CMK (cell line): ENCODE measurements at places on chromosomes 1 and 21.

- DNase-seq = no peak
These were observed 28.3 kb downstream of the ROR1 start for GRCh38 chr1:63802109-63802508.

DNA sequence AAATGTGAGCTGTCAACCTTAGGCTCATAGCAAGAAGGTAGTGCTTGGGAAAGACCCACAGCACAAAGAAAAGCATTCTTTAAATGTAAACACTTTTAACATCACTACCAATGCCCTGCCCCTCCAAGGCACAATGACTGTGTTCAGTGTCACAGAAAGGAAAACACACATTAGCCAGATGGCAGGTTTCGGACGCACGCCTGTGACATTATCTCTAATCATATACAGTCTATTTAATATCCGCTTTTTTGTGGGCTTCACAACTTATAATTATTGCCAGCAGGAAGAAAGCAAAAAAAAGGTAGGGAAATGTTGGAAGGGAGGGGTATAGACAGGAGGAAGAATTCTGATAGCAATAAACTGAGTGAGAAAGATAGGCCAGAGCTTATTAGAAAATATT is 112.4 kb upstream of the BEND5 start:
- DNase-seq = no peak

GRCh38 chr1:54794451-54795355 is 6.4 kb downstream of the TTC22 start:
- DNase-seq = no peak

GRCh38 chr1:112496290-112496689 is 12.5 kb upstream of the WNT2B start:
- no peak for DNase-seq

DNA sequence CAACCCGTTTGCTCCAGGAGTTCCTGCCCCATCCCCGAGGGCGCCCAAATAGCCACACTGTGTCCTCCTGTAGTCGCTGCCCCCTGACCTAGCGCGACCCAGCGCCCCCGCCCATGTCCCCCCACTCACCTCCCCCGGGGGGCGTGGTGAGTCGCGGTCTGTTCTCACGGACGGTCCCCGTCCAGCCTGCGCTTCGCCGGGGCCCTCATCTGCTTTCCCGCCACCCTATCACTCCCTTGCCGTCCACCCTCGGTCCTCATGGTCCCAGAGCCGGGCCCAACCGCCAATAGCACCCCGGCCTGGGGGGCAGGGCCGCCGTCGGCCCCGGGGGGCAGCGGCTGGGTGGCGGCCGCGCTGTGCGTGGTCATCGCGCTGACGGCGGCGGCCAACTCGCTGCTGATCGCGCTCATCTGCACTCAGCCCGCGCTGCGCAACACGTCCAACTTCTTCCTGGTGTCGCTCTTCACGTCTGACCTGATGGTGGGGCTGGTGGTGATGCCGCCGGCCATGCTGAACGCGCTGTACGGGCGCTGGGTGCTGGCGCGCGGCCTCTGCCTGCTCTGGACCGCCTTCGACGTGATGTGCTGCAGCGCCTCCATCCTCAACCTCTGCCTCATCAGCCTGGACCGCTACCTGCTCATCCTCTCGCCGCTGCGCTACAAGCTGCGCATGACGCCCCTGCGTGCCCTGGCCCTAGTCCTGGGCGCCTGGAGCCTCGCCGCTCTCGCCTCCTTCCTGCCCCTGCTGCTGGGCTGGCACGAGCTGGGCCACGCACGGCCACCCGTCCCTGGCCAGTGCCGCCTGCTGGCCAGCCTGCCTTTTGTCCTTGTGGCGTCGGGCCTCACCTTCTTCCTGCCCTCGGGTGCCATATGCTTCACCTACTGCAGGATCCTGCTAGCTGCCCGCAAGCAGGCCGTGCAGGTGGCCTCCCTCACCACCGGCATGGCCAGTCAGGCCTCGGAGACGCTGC is 1.1 kb downstream of the HTR6 start:
- no peak for DNase-seq

- no peak for DNase-seq
These were observed 334.2 kb downstream of the NTNG1 start for GRCh38 chr1:107474877-107475612.

GRCh38 chr1:73756817-73757216 is 441.2 kb downstream of the LRRIQ3 start:
- DNase-seq = no peak

- DNase-seq = no peak
These were observed 110.2 kb downstream of the NTNG1 start for GRCh38 chr1:107251083-107251482.

DNA sequence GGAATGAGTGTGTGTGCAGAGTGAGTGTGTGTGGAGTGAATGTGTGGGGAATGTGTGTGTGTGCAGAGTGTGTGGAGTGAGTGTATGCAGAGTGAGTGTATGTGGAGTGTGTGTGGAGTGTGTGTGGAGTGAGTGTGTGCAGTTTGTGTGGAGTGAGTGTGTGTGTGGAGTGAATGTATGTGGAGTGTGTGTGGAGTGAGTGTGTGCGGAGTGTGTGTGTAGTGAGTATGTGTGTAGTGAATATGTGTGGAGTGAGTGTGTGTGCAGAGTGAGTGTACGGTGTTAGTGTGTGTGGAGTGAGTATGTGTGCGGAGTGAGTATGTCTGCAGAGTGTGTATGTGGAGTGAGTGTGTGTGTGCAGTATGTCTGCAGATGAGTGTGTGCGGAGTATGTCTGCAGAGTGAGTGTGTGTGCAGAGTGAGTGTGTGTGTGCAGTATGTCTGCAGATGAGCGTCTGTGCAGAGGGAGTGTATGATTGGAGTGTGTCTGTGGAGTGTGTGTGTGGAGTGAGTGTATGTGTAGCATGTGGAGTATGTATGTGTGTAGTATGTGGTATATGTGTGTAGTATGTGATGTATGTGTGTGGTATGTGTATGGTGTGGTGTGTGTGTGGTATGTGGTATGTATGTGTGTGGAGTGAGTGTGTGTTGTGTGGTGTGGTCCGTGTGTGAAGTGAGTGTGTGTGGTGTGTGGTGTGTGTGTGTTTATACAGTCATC is 59.7 kb upstream of the CLDN14 start:
- DNase-seq = no peak

DNA sequence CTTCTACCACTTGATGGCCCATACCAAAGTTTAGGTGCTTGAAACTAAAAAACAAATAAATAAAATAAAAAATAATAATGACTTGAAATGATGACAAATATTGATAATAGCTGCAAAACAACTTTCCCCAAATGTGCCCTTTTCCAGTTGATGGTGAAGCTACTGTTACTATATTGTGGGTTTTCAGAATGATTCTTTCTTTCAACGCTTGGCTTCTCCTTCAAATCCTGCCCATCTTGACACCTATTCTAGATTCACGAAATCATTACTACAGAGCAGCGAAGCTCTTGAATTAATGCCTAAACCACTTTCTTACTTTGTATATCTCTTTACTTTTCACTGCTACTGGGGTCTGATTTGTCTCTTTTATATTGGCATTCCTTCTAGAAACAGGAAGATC is 9.2 kb upstream of the C1orf141 start:
- no peak for DNase-seq

DNA sequence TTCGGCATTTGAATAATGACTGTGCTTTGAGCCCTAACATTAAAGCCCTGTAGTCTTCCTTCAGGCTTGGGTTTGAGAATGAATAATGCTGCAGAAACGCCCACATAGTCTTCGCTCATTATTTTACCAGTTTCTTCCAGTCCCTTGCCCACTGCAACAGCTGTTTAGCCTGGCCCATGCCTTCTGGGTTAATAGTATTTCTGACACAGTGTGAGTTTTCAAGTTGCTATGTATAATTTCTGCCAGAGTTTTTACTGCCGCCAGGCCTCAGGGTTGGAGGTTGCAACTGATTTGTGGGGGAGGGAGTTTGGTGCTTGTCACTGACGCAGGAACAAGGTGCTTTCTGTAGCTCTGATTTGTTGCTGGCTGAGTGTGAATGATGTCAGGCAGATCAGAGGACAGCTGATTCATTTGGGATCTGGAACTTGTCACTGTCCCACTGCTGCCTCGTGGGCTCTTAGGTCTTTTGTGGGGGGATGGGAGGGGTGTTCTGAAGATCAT is 109.8 kb downstream of the MAST2 start:
- no peak for DNase-seq

DNA sequence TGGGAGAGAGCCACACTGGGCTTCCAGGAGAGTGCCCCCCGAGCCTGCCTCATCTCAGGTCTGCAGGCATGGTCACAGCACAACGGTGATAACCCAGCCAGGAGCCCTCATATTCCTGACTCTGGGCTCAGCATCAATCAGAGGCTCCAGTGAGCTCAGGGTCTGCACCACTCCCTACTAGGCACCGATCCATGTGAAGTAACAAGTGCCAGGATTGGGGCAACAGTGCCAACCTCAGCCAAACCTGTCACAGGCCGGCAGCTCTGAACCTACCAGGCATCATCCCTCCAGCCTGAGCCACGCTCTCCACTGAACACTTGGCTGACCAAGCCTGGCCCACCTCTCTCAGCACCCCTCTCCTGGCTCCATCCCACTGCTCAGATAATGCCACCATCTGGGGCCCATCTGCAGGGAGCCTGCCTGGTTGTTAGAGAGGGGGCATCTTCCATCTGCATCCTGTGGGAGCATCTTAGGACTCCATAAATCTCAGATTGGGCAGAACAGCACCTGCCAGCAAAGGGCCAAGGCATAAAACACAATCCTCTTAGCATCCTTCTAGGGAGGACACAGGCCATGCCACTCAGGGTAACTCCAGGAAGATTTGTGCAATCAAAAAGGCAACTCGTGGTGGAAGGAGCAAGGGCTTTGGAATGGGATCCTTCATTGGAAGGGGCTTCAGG is 213.7 kb upstream of the CSF3R start:
- no peak for DNase-seq

GRCh38 chr1:25341746-25342145 is 3.6 kb downstream of the TMEM50A start:
- no peak for DNase-seq

DNA sequence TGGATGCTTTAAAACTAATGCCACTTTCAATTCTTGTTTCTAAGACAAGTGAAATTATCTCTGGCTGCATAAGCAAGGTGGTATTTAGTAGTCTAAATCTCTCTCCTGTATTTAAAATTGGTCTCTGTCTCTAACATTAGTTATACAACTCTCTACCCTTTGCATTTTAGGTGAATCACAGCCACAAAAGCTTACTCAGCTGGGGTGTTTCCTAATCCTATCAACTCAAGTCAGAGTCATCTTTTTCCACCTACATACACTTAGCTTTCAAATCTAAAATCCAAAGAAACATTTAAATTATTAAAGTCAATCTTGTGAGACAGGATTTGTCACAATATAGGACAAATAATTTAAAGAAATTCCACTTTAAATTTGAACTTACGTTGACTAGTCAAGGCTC is 255.1 kb upstream of the CXADR start:
- DNase-seq = no peak

DNA sequence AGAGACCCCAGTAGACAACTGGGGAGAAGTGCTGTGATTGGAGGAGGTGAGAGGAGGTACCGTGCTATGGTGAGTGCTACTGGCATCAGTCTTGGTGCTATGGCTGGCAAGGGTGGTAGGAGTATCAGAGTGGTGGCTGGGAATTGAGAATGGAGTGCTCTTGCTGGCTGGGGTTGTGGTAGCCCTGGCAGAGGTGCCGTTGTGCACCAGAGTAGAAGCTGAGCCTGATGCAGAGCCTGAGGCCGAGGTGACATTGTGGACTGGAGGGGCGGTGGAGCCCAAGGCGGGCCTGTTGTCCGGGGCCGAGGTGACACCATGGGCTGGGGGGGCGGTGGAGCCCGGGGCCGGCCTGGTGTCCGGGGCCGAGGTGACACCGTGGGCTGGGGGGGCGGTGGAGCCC is 14.6 kb downstream of the TRIM46 start:
- no peak for DNase-seq

DNA sequence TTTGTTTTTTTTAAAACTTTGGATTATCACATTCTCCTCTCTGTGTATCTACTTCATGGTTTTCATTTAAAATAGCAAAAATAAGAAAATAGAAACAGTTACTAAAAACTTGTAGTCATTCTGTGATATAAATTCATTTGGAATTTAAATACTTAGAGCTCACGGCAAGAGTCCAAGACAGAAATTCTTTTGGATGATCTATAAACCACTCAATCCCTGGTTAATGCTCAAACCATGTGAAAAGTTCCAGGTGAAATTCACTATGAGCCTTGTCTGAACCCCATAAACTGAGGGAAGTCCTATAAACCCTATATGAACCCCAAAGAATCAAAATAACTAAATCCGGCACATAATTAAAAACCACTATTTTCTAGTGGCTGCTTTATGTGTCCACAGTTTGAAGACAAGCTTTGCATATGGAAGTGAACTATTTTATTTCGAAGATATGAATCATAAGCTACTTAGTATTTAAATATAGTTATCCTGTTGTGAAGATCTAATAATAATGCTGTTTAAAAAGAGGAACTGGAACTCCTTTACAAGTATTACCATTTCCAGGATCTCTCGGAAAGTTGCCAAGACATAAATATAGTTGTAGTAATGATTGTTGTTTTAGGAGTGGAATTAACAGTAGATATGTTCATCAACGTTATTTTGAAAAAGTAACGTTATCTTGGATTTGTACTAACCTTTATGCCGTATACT is 163.5 kb downstream of the NFIA start:
- no peak for DNase-seq

DNA sequence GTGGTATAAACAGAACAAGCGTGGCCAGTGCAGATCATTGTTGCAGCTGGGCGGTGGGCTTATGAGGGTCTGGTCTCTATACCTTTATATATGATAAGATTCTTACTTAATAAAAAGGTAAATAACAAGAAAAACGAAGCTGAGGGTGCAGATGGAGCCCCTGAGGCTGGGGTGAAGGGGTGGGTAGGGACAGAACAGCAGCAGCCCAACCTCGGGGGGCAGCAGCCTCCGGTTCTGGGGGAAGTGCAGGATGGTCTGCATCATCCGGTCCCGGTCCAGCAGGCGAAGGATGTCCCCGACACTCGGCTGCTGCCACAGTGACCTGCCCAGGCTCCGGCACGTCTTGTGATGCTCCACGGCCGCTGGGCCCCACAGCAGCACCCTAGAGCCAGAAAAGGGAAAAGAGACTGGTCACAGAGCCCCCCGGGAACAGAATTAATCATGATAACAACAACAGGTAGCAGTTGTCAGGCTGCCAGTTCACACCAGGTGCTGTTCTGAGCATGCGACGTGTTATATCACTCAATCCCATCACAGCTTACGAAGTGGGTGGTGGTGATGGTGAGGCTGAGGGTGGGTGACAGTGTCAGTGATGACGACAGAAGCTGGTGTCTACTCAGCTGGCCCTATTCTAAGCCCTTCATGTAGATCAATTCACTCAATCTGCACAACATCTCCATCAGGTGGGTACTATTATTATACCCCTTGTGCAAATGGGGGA is 35.5 kb downstream of the MRAP start:
- DNase-seq = no peak

DNA sequence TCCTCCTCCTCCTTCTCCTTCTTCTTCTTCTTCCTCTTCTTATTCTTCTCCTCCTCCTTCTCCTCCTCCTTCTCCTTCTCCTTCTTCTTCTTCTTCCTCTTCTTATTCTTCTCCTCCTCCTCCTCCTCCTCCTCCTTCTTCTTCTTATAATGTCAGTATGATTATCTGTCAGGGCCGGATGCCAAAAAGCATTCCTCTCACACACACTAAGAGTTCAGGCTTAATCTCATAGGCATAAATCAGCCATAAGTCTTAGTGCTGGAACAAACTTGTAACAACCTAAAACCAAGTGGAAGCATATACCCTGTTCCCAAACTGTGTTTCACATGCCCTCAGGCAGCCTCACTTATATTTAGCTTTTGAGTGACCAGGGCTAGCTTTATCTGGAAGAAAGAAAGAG is 240.3 kb downstream of the LMX1A start:
- DNase-seq = no peak
